Activated CD4-positive, alpha-beta T cell treated with anti-CD3 and anti-CD28 coated beads for 48 hours (primary cell): ENCODE measurements at places on chromosomes 16 and 17.

DNA sequence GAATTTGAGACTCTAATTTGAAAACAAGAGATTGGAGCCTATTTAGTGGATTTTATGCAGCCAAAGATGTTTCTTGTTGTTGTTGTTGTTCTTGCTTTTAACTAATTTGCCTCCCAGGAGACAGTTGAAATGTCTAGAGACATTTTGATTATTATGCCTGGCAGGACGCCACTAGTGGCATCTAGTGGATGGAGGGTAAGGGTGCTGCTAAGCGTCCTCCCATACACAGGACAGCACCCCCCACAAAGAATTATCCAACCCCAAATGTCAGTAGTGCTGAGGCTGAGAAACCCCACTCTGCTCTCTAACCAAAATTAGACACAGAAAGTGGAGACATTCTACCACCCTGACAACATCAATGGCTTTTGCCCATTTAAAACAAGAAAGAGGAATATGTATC lies 15.4 kb upstream of the HSBP1 start:
- DNase-seq = no peak

DNA sequence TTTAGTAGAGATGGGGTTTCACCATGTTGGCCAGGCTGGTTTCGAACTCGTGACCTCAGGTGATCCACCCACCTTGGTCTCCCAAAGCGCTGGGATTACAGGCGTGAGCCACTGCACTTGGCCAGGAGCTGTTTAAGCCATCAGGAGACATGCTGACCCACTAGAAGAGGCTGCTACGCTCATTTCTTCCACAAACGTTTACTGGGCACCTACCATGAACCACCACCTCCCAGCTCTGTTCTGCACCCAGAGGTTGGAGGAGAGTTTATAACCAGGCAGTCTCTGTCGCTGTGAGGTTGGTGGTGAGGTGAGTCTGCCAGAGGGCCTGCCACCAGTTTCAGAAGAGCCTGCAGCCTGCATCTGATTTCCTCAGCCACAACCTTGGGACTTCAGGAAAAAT lies 51.8 kb downstream of the SF3B3 start:
- DNase-seq = no peak

- no peak for DNase-seq
Measured at GRCh38 chr17:37026531-37026869, 77.7 kb downstream of the AATF start.

DNA sequence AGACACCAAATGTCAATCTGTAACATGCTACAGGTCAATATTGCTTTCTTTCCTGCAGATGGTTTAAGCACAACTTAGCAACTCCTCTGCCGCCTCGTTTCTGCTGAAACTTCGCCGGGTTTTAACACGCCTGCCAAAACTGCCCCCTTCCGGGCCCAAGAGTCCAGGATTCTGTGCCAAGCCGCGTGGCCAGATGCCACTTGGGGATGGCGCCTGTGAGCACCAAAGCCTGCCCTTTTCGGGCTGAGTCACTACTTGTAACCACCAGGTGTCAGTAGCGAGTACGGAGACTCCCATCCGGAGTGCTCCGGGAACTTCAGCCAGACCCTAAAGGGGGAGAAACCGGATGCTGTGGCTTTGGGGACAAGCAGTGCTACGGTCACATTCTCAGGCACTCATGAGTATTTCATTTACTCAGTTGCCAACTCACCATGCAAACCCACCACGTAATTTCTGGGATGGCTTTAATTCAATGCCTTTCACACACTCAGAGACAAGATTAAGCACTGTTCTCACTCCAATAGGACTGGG lies 7.8 kb downstream of the PMP22 start:
- peak; percentile 78 for DNase-seq

DNA sequence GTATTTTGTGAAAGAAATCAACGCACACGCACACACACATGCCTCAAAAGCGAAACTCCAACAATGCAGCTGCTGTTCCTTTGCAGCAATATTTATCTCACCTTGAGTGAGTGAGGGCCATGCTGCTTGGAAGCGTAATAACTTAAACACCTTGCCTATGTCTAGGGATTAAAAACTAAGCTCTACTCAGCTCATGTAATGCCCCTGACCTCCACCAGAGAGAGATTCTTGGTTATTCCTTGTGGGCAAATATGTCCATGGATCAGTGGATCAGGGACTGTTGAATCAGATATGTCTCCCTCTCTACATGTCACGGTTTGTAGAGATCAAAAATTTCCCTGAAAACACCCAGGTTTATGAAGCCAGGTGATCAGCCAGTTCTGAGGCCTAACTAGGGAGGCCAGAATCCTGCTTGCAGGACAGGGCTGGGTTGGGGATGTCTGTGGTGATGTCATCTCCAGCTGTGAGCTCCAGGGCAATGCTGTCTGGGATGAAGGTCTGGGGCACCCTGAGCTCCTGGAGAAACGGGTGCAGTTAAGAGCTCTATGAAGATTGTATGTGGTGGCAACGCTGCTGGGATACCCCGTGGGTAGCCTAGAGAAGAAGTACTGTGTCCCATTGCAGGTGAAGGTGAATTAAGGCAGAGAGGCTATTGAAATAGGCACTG lies 149.4 kb downstream of the KCNJ12 start:
- no peak for DNase-seq

- DNase-seq = no peak
Measured at GRCh38 chr16:85610059-85610445, 3.1 kb upstream of the GSE1 start.
